ENCODE measurements at places on chromosomes 2 and 18. TPM values are rescaled to one million over a fixed set of nuclear protein-coding genes. Genes with fewer than 3 reads are reported as not detected.

SMYD1 gene
- 25.4 TPM for total RNA-seq

SERPINB11 gene
- 7.1 TPM for total RNA-seq

SRD5A2 gene
- 0.18 TPM for total RNA-seq

NT5DC4 gene
- total RNA-seq: not detected

AFF3 gene
- total RNA-seq: 29.7 TPM

AKAIN1 gene
- not detected for total RNA-seq

PIEZO2 gene
- 45.3 TPM for total RNA-seq

GRCh38 chr2:203586696-203587095 lies 51.6 kb upstream of the RAPH1 start:
- no peak overlapping the region for H3K27ac ChIP-seq
- H3K27me3 ChIP-seq: no peaks in the 10 kb centered on the region
- no peak for DNase-seq
- H3K4me1 ChIP-seq: peaks cover 12% of the 10 kb centered on the region
- no peak overlapping the region for H3K4me3 ChIP-seq

- no peak for DNase-seq
- no peaks in the 10 kb centered on the region for H3K4me1 ChIP-seq
- no peaks in the 10 kb centered on the region for H3K36me3 ChIP-seq
- H3K27ac ChIP-seq: no peak overlapping the region
- no peaks in the 10 kb centered on the region for H3K27me3 ChIP-seq
Observed at GRCh38 chr18:38367473-38367872, 801.9 kb upstream of the CELF4 start.

DNA sequence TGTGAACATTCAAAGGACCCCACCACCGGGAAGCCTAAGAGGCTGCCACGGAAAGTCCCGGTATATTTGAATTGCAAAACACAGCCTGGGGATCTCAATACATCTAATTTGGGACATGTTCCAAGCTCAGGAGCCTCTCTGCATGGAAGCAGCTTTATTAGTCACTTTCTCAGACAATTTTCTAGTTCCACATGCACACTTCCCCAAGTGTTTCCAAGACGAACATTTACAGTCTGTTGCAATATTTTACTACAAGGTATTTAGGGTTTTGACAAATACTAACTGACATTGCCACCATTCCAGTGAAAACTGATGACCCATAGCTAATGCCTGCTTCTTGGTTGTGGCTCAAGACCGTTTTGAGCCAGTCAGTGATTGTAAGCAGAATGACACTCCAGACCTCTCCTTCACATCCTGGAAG lies 145.3 kb downstream of the NCKAP5 start:
- no peak for DNase-seq

- no peaks in the 10 kb centered on the region for H3K27me3 ChIP-seq
- peaks cover 50% of the 10 kb centered on the region for H3K4me1 ChIP-seq
- H3K27ac ChIP-seq: peak overlapping the region; percentile 80
Observed at GRCh38 chr18:10057894-10058791, 144.3 kb downstream of the VAPA start.

DNA sequence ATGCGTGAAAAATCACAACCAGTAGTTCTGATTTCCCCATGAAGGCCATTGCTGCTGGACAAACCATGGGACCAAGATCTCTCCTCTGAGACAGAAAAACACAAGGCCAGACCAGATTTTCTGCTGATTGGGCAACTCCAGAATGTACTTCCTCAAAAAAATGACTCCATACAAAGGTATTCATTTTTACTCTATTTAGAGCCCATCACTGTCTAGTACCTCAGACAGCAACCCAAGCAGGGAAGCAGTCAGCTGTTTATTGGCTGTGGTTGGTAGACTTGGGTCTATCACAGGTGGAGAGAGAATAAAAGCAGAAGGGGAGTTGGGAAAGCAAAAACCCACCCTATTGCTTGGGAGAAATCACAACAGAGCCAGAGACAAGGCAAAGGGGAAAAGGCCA lies 219.9 kb downstream of the PIK3C3 start:
- H3K27me3 ChIP-seq: no peaks in the 10 kb centered on the region
- no peak for DNase-seq
- H3K27ac ChIP-seq: no peak overlapping the region
- H3K4me3 ChIP-seq: no peak overlapping the region
- H3K4me1 ChIP-seq: no peaks in the 10 kb centered on the region

DNA sequence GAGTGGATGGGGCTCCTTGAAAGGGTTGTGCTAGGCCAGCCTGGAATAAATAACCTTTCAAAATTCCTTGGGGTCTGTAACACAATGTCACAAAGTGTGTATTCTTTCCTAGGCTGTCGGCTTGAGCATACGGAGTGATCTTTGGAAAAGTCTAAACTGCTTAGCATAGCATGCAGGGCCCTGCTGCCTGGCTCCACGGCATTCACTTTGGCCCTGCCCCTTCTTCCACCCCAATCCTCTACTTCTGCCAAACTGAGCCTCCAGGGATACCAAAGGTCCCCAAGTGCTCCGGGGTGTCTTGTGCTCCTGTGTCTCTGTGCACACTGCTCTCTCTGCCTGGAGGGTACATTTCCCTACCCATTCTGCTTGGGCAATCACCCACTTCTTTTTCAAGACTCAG lies 196.1 kb downstream of the LTBP1 start:
- H3K4me1 ChIP-seq: no peaks in the 10 kb centered on the region
- no peaks in the 10 kb centered on the region for H3K36me3 ChIP-seq
- H3K27ac ChIP-seq: peak overlapping the region; percentile 26
- peak; percentile 28 for DNase-seq
- H3K27me3 ChIP-seq: no peaks in the 10 kb centered on the region

DNA sequence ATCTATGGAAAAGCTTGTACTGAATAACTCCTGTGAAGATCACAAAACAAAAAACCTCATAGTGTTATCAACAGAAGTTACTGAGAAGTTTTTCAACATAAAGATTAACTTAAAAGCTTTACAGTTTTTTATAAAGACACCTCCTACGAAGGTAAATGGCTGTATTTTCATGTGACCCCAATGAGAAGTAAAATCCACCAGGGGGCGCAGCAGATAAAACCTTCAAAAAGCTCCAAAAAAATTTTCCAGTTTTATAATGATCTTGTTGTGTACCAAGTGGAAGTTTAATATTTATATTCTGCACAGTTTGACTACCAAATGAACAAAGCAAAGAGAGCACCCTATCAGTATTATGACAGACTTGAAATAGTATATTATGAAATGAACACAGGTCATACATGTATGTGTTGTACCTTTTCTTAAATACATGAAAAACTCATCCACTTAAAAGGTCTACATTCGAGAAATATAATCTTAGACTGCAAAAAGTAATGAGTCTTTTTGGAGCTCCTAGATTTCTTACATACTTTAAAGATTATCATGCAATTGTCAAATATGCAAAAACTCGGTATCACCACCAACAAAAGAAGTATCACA lies 38.5 kb downstream of the PNO1 start:
- no peak overlapping the region for H3K27ac ChIP-seq
- H3K36me3 ChIP-seq: no peaks in the 10 kb centered on the region
- no peaks in the 10 kb centered on the region for H3K27me3 ChIP-seq
- DNase-seq: no peak
- H3K4me1 ChIP-seq: peaks cover 20% of the 10 kb centered on the region
- no peak overlapping the region for H3K4me3 ChIP-seq

DNA sequence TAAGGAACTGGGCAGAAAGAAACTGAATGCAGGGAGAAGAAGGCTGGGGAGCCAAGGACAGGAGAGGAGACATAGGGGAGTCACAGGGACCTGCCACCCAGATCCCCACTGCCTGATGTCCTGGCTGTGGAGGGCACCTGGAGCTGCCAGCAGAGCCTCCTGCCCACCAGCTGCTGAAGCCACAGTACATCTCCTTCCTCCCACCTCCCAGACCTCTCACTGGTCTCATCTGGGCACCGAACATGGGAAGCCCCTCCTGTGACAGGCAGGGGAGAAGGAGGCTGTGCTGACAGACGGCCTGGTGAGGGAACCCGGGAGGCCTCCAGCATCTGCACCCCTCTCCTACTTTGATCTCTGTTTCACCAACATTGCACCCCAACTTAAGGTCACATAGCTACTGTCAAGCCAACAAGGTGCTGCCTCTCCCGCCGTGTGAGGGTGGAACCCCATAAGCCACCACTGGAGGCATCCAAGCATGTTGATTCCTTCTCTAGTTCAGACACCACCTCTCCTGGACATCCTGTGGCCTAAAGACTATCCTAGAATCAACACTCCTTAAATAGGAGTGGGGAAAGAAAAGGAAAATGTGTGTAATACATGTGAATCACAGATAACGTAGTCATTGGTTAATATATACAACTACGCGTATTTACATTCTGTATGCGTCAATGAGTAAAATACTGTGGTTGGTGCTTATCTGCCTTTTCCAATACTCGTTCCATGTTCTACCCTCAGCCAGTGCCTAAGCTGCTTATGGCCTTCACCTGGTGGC lies 3.5 kb upstream of the RNPEPL1 start:
- H3K36me3 ChIP-seq: no peaks in the 10 kb centered on the region
- peak overlapping the region; percentile 96 for H3K27ac ChIP-seq
- H3K4me3 ChIP-seq: no peak overlapping the region
- peaks cover 52% of the 10 kb centered on the region for H3K4me1 ChIP-seq
- no peak for DNase-seq

GRCh38 chr2:136917411-136917881 lies 152.1 kb downstream of the THSD7B start:
- no peak overlapping the region for H3K4me3 ChIP-seq
- no peak for DNase-seq
- no peaks in the 10 kb centered on the region for H3K27me3 ChIP-seq
- H3K4me1 ChIP-seq: no peaks in the 10 kb centered on the region
- H3K27ac ChIP-seq: no peak overlapping the region
- no peaks in the 10 kb centered on the region for H3K36me3 ChIP-seq

GRCh38 chr18:12102136-12102842 lies 8.6 kb downstream of the ANKRD62 start:
- no peak overlapping the region for H3K27ac ChIP-seq
- H3K4me3 ChIP-seq: no peak overlapping the region
- H3K4me1 ChIP-seq: no peaks in the 10 kb centered on the region
- no peaks in the 10 kb centered on the region for H3K27me3 ChIP-seq
- no peaks in the 10 kb centered on the region for H3K36me3 ChIP-seq
- DNase-seq: no peak

GRCh38 chr2:124395961-124396360 lies 370.9 kb downstream of the CNTNAP5 start:
- no peaks in the 10 kb centered on the region for H3K27me3 ChIP-seq
- no peak overlapping the region for H3K27ac ChIP-seq
- DNase-seq: no peak
- peaks cover 7% of the 10 kb centered on the region for H3K4me1 ChIP-seq
- H3K4me3 ChIP-seq: no peak overlapping the region

GRCh38 chr2:62156861-62157496 lies 38.9 kb upstream of the B3GNT2 start:
- no peaks in the 10 kb centered on the region for H3K36me3 ChIP-seq
- no peak for DNase-seq
- H3K27ac ChIP-seq: no peak overlapping the region
- H3K27me3 ChIP-seq: no peaks in the 10 kb centered on the region
- H3K4me1 ChIP-seq: no peaks in the 10 kb centered on the region

DNA sequence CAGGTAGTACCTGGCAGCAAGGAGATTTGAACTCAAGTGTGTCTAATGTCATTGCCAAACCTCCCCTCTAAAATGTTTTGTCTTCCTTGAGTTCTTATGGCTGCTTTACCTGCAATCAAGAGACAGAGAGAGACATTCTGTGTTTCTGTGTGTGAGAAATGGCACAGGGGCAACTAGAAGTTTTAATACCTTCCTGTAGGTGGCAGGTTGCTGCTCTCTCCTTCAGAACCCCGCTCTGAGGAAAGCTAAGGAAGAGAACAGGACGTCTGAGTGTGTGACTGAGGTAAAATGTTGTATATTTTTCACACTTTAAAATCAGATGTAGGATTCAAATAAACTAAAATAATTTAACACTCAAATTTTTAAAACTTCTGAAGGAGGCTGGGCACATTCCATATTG lies 19.2 kb downstream of the DTNA start:
- peak; percentile 47 for DNase-seq
- H3K4me3 ChIP-seq: no peak overlapping the region
- H3K27me3 ChIP-seq: no peaks in the 10 kb centered on the region
- no peaks in the 10 kb centered on the region for H3K36me3 ChIP-seq
- no peaks in the 10 kb centered on the region for H3K4me1 ChIP-seq

- no peaks in the 10 kb centered on the region for H3K36me3 ChIP-seq
- no peak overlapping the region for H3K27ac ChIP-seq
- H3K4me1 ChIP-seq: no peaks in the 10 kb centered on the region
- H3K27me3 ChIP-seq: no peaks in the 10 kb centered on the region
Observed at GRCh38 chr2:101364878-101365277, 22.4 kb downstream of the CREG2 start.

- no peak overlapping the region for H3K4me3 ChIP-seq
- no peak for DNase-seq
- H3K27me3 ChIP-seq: no peaks in the 10 kb centered on the region
Observed at GRCh38 chr2:146365041-146365440, 1479.8 kb upstream of the ACVR2A start.

GRCh38 chr2:39778775-39779340 lies at the start of gene THUMPD2:
TSS of gene THUMPD2 (minus strand) at chr2:39779258. CDS start at chr2:39779239, 19 bp downstream.
- no peaks in the 10 kb centered on the region for H3K36me3 ChIP-seq
- H3K4me3 ChIP-seq: peak within 1 kb of the TSS; percentile 80
- DNase-seq: peak; percentile 94
- H3K27ac ChIP-seq: peak within 1 kb of the TSS; percentile 91
- H3K27me3 ChIP-seq: no peaks in the 10 kb centered on the region
- H3K4me1 ChIP-seq: peaks cover 56% of the 10 kb centered on the region

DNA sequence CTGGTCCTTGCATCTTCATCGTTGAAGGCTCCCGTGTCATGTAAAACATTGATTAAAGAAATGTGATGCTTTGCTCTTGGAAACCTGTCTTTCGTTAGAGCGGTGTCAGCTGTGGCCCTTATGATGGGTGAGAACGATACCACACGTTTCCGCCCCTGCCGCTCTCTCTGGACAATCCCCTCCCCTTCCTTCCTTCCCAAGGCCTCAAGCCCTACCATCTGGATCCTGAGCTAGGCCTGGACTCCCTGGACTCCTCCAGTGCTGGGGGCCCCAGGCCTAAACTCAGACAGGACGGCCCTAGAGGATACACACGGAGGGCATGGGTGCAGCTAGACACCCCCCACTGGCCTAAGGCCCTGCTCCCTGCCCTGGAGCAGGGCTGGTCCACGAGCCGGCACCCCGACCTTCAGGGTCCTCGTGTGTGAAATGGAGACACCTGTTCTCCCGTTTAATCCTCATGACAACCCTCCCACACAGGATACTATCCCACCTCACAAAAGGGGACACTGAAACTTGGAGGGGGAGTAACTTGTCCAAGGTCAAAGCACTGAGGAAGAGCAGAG lies 13.2 kb downstream of the BIN1 start:
- H3K4me1 ChIP-seq: peaks cover 81% of the 10 kb centered on the region
- DNase-seq: no peak
- no peaks in the 10 kb centered on the region for H3K36me3 ChIP-seq

- H3K27ac ChIP-seq: no peak overlapping the region
- DNase-seq: no peak
- H3K4me3 ChIP-seq: no peak overlapping the region
- H3K27me3 ChIP-seq: no peaks in the 10 kb centered on the region
Observed at GRCh38 chr2:225584796-225585195, 185.3 kb downstream of the NYAP2 start.
